Endothelial cell (in vitro differentiated cells): ENCODE measurements at places on chromosomes 16 and 17.
A peak's percentile ranks its signal among the peaks of the same experiment; 100 is the strongest.

- DNase-seq = no peak
Measured at GRCh38 chr17:72710834-72711233, 381.7 kb downstream of the SLC39A11 start.

DNA sequence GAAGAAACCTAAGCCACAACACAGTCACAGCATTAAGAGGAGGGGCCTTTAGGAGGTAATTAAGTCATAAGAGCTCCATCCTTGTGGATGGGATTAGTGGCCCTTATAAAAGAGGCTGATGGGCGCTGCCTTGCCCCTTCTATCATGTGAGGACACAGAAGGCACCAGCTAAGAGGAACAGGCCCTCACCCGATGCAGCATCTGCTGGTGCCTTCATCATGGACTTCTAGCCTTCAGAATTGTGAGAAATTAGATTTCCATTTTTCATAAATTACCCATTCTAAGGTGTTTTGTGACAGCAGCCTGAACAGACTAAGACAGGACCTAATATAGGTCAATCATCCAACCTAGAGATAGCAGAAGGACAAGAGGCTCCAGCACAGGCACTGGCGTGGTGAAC is 120.8 kb downstream of the CDYL2 start:
- no peak for DNase-seq

- DNase-seq = no peak
Measured at GRCh38 chr16:55443434-55444346, 35.3 kb upstream of the MMP2 start.

- DNase-seq = no peak
Measured at GRCh38 chr17:48282303-48282702, 147.7 kb downstream of the SKAP1 start.

GRCh38 chr17:57256708-57257112 is 387 bp downstream of the MSI2 start:
- no peak for DNase-seq

DNA sequence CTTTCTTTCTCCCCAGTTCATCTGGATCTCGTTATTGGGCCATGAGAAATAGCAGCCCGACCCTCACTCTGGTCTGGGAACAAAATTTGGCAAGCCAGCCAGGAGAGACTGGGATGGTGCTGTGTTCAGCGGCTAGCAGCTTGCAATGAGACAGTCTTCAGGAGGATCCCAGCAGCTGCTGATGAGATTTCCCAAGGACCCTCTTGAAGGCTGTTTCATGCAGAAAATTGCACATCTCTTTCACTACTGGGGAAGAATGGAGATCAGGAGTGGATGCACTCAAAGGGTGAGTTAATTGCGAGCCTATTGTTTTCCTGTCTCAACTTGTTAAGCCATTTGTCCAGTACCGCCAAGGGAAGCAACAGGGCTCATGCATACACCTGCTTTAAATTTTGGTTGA is 5.5 kb upstream of the COIL start:
- no peak for DNase-seq

DNA sequence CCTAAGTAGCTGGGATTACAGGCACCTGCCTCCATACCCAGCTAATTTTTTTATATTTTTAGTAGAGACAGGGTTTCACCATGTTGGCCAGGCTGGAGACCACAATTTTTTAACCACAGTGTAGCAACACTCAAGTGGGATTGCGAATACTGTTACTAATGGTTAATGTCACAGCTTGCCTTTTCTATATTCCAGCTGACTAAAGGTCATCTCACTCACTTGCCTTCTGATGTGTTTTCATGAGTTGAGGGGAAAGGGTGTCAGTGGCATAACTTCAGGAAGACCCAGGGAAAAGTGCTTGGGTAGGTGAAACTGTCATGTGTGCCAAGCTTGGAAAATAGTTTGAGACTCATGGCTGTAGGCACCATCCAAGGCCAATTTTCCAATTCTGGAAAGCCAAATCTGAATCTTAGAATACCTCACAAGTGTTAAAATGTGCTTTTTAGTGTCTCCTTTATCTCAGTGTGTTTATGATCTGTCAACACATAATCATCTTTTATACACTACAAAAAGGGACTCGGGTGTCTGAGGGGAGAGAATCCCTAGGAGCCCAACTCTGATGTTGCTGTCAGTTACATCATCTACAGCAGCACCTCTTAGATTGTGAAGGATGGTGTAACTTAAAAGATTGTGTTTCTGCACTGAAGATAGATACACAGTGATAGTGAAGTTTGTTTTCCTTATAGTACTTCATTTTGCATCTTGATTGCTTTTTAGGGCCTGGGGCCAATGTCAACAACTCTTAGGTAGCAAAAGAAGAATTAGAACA is 27.1 kb downstream of the OGFOD1 start:
- no peak for DNase-seq

DNA sequence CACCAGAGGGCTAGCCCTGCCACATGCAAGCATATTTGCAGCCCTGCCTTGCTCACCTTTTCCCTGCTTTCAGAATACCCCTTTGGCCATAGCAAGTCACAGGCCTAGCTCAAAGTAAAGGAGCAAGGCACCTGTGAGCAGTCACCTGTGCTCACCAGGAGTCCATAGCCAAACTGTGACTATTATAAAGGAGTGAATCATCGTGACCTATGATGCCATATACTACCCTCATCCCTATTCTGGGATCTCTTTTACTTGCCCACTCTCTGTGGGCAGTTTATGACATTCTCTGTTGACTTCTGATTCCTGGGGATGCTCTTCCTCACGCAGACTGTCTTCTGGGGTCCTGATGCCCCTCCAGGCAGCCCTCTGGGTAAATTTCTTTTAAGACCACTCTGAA is 200.5 kb upstream of the NLRP1 start:
- no peak for DNase-seq

DNA sequence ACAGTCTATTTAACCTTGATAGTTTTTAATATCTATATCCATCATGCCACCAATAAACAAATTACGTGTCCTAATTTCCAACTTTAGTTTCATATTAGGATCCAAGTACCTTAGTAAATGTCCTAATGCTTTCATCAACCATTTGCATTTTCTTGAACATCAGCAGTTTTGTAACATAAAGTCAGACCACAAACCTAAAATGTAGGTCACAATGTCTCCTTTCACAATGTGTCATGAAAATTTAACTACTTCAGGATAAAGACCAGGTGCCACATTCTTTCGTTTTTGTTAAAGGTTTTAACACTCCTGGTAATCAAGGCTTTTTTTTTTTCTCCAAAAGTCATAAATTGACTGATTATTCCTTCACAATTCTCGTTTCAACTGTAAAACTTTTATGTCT is 310.7 kb upstream of the PMFBP1 start:
- no peak for DNase-seq

GRCh38 chr17:81885869-81886548 is 5.4 kb downstream of the ALYREF start:
- DNase-seq = no peak

DNA sequence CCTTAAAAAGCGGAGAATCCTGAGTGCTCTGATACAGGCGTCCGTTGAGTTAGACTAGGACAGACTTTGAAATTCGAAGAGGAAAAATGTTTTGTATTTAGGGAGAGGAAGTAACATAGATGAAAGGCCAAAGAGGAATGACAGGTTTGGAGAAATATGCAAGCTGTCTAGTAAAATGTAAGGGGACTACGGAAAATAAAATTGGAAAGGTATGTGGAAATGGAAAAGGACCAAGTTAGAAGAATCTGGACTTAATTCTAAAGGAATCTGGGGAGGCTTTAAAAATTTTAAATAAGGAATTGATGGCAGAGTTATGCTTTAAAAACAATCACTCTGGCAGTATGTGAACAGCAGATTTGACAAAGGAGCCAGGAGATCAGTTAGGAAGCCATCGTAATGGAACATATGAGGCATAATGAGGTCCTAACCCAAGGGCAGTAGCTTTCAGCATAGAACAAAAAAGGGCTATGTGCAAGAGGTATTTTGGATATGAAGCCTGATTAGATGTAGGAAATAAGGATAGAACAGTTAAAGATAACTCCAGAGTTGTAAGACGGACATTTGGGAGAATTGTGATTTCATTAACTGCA is 38.3 kb downstream of the CYB561 start:
- no peak for DNase-seq

DNA sequence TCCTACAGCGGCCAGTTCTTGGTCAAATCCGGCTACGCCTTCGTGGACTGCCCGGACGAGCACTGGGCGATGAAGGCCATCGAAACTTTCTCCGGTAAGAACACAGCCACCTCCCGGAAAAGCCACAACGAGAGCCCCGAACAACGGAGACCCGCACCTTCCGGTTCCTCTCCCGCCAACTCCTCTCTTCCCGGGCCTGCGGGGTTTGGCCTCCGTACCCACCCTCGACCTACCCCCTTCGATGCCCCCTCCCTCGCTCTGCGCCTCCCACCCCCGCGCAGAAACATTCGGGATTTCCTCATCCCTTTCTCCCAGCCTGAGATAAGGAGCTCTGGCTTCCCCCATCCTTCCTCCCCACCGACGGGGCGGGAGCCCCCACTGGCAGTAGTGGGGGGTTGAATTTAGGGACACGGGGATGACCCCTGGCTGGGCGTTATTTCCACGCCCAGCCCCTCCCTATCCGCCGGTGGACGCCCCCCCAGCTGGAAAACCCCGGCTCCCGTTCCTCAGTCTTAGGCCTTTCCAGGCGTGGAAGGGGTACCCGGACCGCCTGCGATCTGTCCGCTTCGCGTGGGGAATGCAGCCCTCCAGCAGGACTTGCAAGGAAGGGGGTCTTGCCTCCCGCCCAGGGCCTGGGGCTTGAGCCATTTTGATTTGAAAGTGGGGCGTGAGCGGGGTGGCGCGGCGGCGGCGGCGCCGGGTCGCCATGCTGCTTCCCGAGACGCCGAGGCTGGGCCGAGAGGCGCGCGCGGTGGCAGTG is 822 bp downstream of the IGF2BP1 start:
- peak; percentile 45 for DNase-seq

DNA sequence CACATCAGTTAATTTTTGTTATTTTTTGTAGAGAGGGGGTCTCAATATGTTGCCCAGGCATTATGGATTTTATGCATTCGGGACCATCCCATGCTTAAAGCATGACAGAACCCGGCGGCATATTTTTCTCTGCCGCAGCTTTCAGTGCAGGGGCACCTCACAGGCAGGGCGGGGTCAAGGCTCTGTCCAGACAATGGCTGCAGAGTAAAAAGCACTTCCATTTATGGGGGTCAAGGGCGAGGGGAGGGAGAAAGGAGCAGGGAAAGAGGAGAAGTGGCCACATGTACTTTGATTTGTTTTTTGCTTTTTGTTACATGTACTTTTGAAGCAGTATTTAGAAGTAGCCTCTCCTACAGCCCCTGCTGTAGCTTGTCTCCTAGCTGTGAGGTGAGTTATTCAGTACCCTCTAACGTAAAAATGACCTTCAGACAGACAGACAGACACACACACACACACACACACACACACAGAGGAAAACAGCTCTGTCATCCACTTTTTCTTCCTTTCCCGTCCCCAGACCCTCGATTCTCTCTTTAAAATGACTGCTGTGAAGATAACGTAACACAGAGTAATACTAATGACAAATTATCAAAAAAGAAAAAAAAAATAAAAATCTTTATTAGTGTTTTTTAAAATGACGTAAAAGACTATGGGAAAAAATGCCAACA is 856 bp upstream of the SCPEP1 start:
- no peak for DNase-seq

DNA sequence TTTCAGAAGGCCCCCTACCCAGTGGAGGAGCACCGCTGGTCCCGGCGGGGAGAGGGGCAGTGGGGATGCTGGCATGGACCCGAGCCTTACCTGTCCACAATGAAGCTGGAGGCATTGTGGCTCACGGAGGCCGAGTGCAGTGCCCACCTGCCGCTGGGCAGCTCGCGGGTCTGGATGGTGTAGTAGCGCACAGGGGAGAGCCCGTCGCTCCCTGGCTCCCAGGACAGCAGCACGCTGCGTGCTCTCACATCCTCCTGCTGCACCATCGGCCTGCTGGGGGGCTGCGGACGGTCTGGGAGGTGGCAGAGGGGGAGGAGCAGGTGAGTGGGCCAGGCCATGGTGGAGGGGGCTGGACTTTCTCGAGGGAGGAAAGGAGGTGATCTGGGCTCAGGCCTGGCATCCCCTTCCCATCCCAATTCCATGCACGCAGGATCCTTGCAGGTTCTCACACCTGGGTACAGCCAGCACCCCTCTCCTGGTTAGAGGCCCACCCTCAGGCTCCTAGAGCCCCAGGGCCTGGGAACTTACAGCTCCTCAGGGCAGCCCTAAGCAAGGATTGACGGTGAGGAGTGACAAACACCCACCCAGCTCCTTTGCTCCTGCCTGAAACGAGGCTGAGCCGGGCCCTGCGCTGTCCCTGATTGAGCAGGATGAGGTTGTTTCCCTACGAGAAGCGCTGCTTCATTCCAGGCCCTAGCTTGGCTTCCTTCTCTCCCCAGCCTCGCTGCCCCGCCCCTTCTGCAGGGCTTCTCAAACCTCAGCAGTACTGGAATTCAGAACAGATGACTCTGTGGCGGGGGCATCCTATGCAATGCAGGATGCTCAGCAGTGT is 76.2 kb upstream of the CDC42EP4 start:
- no peak for DNase-seq

DNA sequence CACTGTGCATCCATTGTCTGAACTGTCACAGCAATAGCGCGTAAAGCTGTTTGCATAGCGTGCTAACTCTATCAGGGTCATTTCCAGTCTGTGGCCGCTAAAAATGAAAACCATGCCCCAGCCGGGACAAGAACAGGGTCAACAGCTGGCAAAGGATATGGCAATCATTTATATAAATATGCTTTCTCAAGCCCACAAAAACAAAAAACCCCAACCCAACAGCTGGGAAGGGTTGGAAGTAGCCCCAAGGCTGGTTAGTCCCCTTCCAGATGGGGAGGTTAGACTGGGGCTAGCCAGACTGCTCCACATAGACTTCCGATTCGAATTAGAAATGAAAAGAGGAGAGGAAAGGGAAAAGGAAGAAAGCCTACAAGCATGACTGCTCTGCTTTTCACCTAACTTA is 203.3 kb upstream of the TBX2 start:
- DNase-seq = no peak

- DNase-seq = no peak
Measured at GRCh38 chr17:71098071-71098470, 928.7 kb downstream of the KCNJ2 start.

DNA sequence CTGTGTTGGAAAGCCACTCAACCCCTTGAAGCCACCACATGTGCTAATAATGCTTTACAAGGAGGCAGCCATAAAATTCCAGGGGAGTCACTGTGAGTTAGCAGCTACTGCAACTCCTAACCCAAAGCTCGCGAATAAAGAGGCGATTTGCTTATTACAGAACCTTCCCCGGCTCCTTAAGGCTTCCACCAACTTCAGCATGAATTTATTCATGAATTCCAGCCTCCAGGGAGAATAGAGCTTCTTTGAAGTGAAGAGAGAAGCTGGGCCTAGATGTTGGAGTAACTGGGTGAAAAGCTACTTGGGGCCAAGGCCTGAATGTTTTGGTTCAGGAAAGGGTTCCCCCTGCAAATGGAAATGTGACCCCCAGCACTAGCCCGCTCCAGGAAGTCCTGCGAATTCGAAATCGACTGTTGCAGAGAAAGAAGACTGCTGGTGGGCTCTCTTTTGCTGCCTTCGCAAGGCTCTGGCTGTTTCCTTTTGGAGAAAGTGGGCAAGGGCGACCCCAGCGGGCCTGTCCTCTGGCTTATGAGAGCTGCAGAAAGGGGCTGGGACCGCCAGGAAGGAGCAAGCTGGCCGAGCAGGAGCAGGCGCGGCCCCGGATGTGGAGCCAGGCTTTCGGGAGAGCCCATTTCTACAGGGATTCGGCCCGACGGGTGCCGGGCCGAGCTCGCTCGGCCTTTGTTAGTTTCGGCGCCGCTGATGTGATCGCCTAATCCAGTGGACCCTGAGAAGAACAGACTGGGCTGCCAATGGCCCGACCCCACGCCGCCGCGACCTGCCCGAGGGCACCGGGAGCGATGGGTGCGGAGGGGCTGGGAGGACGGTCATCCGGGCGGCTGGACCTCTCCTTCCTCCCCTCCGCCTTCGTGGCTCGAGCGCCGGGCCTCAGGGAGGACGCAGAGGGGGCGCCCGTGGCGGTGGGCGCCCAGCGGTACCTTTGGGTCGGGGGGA is 7.6 kb downstream of the CBX8 start:
- no peak for DNase-seq
